AG08395 (cell line): ENCODE measurements at places on chromosomes 7 and 10.
A peak's percentile ranks its signal among the peaks of the same experiment; 100 is the strongest.

DNA sequence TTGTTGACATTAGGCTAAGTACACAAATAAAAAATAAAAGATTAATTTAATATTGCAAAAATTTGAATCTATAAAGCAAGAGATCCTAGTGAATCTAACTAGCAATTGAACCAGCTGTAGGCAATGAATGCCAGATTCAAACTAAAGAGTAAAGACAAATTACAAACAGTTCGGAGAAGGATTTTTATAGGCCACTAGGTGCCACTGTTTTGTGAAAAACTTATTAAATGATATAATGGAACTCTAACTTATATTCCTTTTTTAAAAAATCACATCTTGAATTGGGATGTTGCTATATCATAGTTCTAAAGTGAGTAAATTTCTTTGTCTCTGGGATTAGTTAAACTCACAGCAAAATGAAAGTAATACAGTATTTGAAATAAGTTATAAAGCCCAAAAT is 39.1 kb upstream of the GNAI1 start:
- DNase-seq: peak; percentile 29

GRCh38 chr7:39357648-39358047 is 208.6 kb upstream of the YAE1 start:
- DNase-seq: no peak

GRCh38 chr7:105364684-105365083 is 24.0 kb downstream of the SRPK2 start:
- DNase-seq: no peak

- DNase-seq: no peak
Observed at GRCh38 chr10:116486770-116487448, 58.8 kb upstream of the PNLIP start.

DNA sequence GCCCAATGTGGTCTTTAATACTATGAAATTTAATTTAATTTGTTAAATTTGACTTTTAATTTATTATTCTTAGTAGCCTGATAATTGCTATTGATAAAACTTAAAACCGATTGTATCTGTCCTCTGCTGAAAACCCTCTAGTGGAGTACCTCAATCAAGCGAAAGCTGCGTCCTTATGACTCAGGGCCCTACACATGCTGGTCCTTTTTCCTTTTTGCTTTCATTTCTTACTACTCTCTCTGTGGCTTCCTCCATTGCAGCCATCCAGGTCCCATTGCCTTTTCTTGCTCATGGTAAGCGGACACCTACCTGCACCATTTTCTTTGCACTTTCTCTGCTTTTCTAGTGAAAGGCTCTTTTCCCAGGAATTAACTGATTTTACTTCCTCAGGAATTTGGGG is 301.1 kb downstream of the INHBA start:
- no peak for DNase-seq
